A172 (cell line): ENCODE measurements at places on chromosomes 1 and 21. TPM values are rescaled to one million over a fixed set of nuclear protein-coding genes. Genes with fewer than 3 reads are reported as not detected.

ANGPTL3 gene
- total RNA-seq, result not detected in 2 replicates

PCBP3 gene
- 0.31 TPM in 1 of 2 replicates, not detected in the other for total RNA-seq

MMP23B gene
- 3.9 TPM in 1 of 2 replicates, not detected in the other for total RNA-seq

NHLH1 gene
- not detected in 2 replicates for total RNA-seq

FAM163A gene
- 0.10 and 0.24 TPM in 2 replicates for total RNA-seq

TCHH gene
- total RNA-seq, result 0.02 TPM in 1 of 2 replicates, not detected in the other

HHAT gene
- total RNA-seq, result 10.7 and 24.7 TPM in 2 replicates

BSDC1 gene
- total RNA-seq, result 40.6 and 53.1 TPM in 2 replicates

ARHGEF10L gene
- 9.2 and 11.0 TPM in 2 replicates for total RNA-seq

CHIA gene
- total RNA-seq, result not detected in 2 replicates

RHD gene
- not detected in 2 replicates for total RNA-seq
